ENCODE measurements at places on chromosomes 11 and 22. TPM values are rescaled to one million over a fixed set of nuclear protein-coding genes. Genes with fewer than 3 reads are reported as not detected.

DNA sequence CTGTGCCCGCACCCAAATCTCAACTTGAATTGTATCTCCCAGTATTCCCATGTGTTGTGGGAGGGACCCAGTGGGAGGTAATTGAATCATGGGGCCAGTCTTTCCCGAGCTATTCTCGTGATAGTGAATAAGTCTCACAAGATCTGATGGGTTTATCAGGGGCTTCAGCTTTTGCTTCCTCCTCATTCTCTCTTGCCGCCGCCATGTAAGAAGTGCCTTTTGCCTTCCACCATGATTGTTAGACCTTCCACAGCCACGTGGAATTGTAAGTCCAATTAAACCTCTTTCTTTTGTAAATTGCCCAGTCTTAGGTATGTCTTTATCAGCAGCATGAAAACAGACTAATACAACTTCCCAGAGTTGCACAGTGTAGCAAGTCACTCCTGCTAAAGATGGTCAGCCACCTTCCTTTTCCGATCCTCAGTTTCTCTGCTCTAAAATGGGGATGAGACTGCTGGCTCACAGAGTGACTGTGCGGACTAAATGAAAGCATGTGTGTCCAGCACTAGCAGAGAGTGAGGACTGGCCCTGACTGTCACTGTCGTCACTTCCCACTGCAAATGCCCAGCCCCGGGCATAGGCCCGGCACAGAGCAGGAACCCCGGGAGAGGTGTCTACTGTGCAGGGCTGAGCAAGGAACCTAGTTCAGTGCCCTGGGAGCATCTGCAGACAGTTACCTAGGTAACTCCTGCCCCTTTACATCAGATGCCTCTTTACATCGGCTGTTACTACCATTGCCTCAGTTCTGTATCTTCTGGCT is 9.5 kb downstream of the TSKU start:
- DNase-seq, result no peak

- no peak for DNase-seq
Observed at GRCh38 chr11:128860571-128861361, 6.3 kb downstream of the KCNJ1 start.

OR52I2 gene
- not detected for total RNA-seq

CASP12 gene
- 2.5 TPM for total RNA-seq

GRCh38 chr11:126317756-126318573 is 14.1 kb downstream of the DCPS start:
- DNase-seq, result no peak

DNA sequence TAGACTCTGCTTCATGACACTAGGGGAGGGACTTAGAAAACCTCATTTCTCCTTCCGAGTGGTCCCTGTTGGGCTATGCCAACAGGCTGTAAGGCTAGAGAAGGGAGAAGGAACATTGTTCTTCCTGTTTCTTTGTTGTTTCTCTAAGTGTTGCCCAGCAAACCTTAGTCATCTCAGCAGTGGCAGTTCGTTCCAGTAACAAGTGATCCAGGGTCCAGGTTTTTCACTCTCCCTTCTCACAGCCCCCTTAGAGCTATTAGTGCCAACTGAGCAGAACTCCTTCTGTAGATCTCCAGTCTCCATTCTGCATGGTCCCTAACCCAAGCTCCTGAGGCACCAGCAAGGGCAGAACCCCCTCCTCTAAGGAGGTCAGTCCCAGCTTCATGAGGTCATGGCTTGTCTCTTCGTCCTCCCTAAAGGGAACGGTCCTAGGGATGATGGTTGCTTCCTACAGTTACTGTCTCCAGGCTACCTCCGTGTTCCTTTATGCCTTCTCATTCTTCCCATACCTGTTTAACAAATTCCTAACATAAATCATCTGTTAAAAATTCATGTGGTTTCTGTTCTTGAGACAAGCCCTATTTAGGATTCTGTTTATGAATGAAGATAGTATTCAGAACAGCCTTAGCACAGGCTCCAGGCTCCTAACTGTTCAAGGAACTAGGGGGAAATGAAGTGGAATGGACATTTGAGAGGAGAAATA is 168.6 kb upstream of the UBASH3B start:
- no peak for DNase-seq

APOL4 gene
- 10.3 TPM for total RNA-seq

FOLR2 gene
- total RNA-seq, result 1.7 TPM

C11orf42 gene
- not detected for total RNA-seq

- DNase-seq, result no peak
Observed at GRCh38 chr11:20397281-20397680, 9.8 kb downstream of the PRMT3 start.

DNA sequence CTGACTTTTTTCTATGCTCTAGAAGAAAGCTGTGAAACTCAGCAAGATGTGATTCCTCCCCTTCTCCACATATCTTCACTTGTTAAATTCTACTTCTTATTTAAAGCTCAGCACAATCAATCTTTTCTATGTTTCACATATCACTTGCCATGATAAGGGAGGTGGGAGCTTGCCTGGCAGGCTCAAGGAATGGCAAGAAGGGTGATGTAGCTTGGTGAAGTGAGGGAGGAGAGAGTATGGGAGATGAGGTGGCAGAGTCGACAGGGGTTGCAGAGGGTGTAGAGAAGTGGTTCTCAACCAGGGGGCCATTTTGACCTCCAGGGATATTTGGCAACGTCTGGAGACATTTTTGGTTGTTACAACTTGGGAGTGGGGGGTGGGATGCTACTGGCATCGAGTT is 120.6 kb upstream of the TIMP3 start:
- no peak for DNase-seq

DNA sequence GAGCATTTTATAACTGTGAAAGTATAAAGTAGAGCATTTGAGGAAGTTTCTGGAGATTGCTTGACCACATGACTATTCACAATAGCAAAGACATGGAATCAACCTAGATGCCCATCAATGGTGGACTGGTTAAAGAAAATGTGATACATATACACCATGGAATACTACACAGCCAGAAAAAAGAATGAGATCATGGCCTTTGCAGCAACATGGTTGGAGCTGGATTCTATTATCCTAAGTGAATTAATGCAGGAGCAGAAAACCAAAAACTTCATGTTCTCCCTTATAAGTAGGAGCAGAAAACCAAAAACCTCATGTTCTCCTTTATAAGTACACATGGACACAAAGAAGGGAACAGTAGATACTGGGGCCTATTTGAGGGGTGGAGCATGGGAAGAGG is 30.3 kb downstream of the UVRAG start:
- DNase-seq, result no peak

GALNT18 gene
- 17.4 TPM for total RNA-seq

NLRX1 gene
- total RNA-seq, result 64.3 TPM

DNA sequence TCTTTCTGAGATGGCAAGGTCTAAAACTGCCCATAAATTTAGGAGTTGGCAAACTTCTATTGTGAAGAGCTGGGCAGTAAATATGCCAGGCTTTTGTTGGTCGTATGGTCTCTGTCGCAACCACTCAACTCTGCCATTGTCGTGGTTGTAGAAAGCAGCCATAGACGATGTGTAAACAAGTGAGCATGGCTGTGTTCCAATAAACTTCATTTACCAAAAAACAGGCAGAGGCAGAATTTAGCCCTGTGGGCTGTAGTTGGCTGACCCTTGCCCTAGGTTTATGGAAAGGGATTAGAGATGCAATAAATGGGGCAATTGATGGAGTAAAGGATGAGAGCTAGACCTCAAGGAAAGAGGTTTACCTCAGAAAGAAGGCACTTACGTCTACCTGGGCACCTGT is 17.6 kb downstream of the YPEL4 start:
- DNase-seq, result no peak

- no peak for DNase-seq
Observed at GRCh38 chr22:30080805-30081204, 541 bp downstream of the HORMAD2 start.

- no peak for DNase-seq
Observed at GRCh38 chr22:49334449-49334789, 493.3 kb downstream of the BRD1 start.

DNA sequence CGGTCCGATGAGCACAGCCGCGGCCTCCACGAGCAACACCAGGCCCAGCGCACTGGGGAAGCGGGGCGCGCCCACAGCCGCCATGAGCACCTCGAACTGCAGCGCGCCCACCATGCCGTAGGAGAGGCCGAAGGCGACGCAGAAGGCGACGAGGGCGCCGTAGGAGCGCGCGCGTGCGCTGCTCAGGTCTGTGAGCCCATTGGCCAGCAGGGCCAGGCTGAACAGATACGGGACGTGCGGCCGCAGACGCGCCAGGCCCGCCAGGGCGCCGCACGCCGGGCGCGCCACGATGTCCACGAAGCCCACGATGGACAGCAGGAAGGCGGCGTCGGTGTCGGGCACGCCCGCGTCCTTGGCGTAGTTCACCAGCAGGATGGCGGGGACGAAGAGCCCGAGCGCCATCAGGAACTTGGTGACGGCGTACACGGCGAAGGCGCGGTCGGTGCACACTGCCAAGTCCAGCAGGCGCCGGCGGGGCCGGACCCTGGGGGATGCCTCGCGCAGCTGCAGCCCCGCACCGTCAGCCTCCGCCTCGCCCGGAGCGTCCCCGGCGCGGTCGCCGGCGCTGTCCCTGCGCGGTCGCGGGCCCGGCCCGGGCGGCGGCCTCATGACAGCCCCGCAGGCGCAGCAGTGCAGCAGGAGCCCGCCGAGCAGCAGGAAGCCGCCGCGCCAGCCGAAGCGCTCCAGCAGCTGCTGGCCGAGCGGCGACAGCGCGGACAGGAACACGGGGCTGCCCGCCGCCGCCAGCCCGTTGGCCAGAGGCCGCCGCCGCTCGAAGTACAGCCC is 2.9 kb downstream of the SLC16A8 start:
- no peak for DNase-seq

DNA sequence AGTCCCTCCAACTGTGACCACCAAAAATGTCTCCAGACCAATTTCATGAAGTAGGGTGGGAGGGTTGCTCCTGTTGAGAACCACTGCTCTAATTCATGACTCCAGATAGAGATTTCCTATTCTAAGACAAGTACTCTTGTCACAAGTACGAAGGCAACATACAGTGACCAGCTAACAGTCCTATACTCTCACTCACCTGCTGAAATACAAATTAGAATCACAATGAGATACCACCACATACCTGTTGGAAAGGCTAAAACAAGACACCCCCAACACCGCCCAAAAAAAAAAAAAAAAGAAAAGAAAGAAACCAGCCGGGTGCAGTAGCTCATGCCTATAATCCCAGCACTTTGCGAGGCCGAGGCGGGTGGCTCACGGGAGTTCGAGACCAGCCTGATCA is 310.5 kb downstream of the SWAP70 start:
- no peak for DNase-seq

- no peak for DNase-seq
Observed at GRCh38 chr11:78231962-78232501, 43.3 kb downstream of the USP35 start.

DNA sequence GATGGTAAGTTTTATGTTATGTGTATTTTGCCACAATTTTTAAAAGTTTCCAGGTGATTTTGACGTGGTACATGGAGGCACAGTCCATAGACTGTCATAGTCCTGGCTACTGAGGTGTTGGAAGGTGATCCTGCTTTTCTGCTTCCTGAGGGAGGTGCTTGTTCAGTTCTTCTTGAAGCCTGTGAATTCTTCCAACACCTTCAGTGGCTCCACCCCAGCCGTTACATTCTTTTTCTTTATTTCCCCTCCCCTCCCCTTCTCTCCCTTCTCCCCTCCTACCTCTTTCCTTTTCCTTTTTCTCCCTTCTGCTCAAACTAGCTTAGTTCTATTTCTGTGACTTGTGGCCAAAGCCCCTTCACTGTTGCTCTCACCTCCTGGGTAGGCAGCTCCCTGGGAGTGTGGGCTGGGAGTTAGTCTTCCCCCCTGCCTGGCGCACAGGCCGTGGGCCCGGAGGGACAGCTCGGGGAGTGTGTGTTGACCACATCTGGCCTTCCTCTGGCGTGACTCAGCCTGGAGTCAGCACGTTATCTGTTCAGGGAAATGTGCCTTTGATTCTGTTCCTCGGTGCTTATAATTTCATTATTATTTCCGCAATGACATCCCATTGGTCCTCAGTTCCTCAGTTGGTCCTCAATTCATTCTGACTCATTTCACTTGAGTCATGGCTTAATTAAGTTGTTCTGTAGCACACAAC is 566.2 kb downstream of the TBC1D22A start:
- DNase-seq, result no peak

- no peak for DNase-seq
Observed at GRCh38 chr22:32622744-32623110, 148.1 kb downstream of the FBXO7 start.

- DNase-seq, result no peak
Observed at GRCh38 chr11:12117200-12117599, 6.8 kb downstream of the MICAL2 start.

VPS51 gene
- total RNA-seq, result 228 TPM

DNA sequence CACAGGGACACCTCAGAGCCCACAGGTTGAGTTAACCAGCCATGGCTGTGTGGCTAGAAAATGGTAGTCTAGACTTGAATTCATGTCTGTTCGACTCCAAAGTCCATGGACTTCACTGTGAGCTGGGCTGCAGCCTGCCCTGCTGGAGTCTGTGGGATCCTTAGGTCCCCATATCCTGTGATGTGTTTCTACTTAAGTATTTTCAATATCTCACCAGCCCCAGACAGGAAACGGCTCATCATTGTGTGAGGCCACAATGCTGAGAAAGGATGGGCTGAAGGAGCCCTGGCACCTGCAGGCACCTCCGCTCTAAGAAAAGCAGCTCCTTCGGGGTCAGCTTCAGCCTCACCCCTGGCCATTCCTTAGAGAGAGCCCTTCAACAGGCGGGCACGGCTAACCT is 93.1 kb downstream of the NAT10 start:
- no peak for DNase-seq

F2 gene
- total RNA-seq, result not detected

- no peak for DNase-seq
Observed at GRCh38 chr22:47572443-47572842, 810.0 kb downstream of the TBC1D22A start.

DNA sequence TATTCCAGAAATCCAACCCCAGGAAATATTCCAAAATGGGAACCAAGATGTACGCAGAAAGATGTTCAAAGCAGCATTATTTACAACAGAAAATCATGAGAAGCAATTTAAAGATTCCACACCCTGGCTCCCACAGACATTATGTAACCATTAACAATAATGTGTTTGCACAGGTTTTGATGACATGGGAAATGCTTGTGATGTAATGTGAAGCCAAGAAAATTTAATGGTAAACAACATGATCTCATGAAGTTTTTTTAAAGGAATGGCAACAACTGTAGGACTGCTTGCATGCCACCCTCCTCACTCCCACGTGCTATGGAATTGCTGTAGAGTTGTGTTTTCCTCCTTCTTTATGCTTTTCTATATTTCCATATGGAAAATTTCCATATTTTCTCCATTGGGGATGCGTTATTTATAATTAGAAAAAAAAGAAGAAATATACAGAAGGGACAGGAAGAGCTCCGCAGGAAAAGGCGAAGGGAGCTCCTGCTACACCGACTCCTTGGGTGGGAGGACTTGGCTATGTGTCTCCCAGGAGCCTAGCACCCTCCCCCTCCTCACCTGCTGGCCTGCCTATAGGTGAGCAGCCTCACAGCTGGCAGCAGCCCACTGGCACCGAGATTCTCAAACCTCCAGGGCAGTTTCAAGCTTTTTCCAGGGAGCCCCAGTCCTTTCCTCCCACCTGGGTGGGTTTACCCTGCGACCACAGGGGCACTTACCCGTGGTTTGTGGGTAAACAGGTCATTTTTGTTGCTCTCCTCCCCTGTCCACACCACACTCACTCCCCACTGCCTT is 20.9 kb downstream of the LRFN4 start:
- DNase-seq, result no peak

GRCh38 chr11:95897731-95898130 is 26.2 kb downstream of the MTMR2 start:
- DNase-seq, result no peak
